Muscle of back (tissue), 13 donors: ENCODE measurements at places on chromosomes 7 and 10.

DNA sequence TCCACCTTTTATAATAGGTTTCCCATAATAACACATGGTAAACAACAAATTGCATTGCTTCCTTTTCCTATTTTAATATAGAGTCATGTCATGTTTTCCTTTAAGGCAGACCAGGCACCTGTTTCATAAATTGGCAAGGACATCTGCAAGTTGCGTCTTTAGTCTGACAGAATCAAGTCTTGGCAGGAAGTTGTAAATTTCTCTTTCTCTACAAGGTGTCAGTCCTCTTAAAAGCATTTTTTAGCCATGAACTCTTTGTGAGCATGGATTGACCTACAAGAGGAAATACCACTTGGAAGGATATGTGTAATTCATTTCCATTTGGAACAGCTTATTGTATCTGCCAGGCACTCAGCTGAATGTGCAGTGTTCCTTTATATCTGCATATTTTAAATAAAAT lies 176.8 kb downstream of the PRKG1 start:
- DNase-seq: no peak

- no peak for DNase-seq
Observed at GRCh38 chr7:44673771-44674170, 67.3 kb downstream of the OGDH start.

DNA sequence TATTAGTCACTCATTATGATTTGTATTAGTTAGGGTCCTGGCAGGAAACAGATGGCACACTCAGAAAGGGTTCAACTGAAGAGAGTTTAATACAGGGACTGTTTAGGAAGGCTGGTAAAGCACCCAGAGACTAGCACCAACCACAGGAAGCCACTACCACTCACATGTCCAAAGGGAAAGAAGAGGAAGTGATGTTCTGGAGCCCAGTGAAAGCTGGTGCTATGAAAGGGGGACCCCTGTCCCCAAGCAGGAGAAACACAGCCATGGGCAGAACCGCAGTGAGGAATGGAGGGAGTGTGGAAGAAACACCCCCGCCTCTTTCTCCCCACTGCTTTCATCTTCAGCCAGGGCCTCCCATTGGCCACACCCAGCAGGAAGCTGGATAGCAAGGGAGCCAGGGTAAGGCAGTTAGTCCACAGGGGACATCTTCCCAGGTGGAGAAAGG lies 3.2 kb upstream of the VSIR start:
- DNase-seq: no peak

GRCh38 chr7:88169717-88170320 lies 50.0 kb downstream of the SRI start:
- DNase-seq: peak; percentile 67

- peak; percentile 75 for DNase-seq
Observed at GRCh38 chr7:99393355-99394187, 14.8 kb downstream of the PDAP1 start.

DNA sequence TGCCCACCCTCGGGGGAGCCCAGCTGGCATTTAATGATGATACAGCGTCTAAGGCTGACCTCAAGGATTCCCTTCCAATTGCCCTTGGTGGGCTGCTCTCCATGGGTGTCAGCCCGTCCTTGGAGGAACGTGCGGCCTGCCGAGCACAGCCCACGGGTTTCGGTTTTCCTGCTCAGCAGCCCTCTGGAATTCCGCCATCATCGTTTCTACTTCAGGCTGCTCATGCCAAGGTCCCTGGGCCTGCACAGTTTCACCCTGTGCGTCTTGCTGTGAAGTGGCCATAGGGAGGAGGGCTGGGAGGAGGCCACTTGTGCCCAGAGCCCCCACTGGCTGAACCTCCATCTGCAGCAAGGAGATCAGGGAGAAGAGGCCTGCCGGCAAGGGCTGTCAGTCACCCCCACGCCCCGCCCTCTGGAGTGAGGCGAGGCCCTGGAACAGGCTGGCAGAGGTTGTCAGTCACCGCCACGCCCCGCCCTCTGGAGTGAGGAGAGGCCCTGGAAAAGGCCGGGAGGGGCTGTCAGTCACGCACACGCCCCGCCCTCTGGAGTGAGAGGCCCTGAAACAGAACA lies 82.8 kb downstream of the CHST15 start:
- DNase-seq: no peak

- DNase-seq: no peak
Observed at GRCh38 chr7:38232502-38233366, 40.7 kb downstream of the TARP start.

DNA sequence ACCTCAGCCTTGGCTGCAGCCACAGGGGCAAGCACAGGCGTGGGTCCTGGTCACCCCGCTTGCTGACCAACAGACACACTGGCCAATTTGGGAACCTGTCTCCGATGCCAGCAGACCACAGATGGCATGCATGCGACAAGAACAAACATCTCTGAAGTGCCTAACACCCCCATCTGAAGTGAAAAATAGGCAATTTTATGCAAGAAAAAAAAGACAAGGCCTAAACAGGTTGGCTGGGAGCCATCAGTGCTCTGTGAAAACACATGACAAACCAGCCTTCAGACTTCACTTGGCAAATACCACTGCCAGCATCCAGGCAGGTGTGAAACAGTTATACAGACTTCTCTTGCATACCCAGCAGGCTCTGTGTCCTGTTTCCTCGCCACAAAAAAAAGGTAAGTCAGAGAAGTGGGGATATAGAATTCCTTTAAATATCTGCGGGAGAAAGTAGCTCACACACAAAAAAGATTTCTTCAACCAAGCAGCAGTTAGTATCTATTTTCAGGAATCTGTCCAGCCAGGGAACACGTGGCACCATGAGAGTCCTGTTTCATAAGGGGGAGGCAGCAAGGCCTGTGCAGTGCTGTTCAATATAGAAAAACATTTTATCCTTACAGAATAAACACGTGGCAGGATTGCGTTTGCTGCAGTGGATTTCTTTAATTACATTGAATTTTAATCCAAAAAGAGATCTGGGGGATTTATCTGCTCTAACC lies 293.4 kb upstream of the MKLN1 start:
- DNase-seq: no peak

- peak; percentile 88 for DNase-seq
Observed at GRCh38 chr10:74589226-74589673, 237.2 kb upstream of the KAT6B start.

DNA sequence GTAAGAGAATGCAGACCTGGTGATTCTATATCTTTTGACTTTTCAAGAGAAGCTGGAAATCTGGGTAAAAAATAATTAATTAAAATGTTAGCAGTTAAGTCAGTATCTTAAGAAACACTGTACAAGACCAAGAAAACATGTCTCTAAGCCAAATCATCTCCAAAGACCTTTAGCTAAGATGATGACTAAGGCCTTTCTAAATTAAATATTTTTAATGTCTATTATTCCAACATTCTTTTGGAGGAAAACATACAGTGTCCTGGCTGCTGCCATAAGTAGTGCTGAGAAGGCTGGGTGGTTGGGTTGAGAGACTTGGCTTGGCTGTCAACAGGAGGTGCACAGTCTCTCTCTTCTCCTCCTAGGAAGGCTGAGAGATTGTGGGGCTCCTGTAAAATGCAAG lies 20.3 kb downstream of the STARD3NL start:
- DNase-seq: no peak

DNA sequence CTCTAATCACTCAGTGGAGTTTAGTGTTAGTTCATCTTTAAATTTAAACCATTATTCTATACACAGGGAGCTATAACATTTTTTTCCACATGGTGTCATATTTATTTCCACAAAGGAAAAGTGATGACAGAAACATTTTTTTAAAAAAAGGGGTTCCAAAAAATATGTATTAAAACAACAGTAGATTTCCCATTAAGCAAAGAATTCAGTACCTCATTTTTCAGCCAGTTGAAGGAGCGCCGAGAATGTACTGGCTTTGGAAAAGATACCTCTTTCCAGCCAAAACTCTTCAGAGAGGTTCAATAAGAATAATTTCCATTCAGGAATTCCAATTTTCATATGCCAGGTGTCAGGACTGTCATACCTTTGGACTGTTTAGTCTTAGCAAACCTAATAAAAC lies 250.5 kb upstream of the MEOX2 start:
- peak; percentile 91 for DNase-seq

GRCh38 chr7:29917641-29918040 lies 72.0 kb downstream of the SCRN1 start:
- DNase-seq: no peak

DNA sequence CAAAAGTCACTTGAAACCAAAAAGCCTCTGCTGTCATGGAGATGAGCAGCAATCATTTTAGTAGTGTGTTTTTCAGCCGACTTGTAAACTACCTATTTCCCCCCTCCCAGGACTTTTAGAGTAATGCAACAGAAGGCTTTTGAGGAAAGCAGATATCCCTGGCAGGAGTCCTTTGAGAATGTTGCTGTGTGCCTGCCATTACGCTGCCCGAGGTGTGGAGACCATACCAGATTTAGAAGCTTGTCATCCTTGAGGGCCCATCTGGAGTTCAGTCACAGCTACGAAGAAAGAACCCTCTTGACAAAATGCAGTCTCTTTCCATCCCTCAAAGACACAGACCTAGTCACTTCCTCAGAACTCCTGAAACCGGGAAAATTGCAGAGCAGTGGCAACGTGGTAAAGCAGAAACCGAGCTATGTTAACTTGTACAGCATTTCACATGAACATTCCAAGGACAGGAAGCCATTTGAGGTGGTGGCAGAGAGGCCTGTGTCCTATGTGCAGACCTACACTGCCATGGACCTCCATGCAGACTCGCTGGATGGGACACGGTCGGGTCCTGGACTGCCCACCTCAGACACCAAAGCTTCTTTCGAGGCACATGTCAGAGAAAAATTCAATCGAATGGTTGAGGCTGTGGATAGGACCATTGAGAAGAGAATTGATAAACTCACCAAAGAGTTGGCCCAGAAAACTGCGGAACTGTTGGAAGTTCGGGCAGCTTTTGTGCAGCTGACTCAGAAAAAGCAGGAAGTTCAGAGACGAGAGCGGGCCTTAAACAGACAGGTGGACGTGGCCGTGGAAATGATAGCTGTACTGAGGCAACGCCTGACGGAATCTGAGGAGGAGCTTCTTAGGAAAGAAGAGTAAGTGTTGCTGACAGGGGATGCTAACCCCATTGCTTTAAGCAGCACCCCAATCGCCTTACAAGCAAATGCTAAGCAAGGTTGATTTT lies 2.2 kb downstream of the ZNF365 start:
- no peak for DNase-seq
